Non-pigmented ciliary epithelial cell (primary cell): ENCODE measurements at places on chromosomes 16 and 17.

- no peak for DNase-seq
Observed at GRCh38 chr16:635573-636205, 416 bp downstream of the METTL26 start.

GRCh38 chr17:70169709-70170597 lies 621 bp downstream of the KCNJ2 start:
- no peak for DNase-seq

GRCh38 chr17:8552577-8553320 lies 77.8 kb downstream of the MYH10 start:
- DNase-seq, result no peak

- no peak for DNase-seq
Observed at GRCh38 chr17:74842599-74843351, 16.9 kb downstream of the GRIN2C start.
